Bronchial epithelial cell (primary cell): ENCODE measurements at places on chromosomes 4 and X. TPM values are rescaled to one million over a fixed set of nuclear protein-coding genes. Genes with fewer than 3 reads are reported as not detected.
A peak's percentile ranks its signal among the peaks of the same experiment; 100 is the strongest.

DNA sequence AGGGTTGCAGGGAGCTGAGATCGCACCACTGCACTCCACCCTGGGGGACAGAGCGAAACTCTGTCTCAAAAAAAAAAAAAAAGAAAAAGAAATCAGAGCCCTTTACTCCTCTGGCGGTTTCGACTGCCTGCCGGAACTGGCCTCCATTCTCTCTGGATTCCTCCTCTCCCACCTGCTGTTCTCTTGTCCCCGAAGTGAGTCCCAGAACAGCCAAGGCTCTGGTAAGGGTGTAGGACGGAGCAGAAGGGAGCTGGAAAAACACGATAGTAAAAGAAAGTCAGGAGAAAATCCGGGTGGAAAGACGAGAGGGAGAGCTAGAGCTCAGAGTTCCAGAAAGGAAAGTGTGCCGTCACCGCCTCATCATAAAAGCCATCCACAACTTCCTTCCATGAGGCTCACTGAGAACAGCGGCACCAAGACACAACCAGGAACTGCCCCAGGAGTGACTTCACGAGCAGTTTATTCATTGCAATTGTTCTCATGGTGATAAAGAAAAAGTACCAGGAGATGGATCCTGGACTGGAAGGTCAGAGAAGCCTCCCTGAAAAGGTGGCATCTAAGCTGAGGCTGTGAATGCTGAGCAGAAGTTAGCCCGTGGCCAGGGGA, 12.3 kb downstream of the TLR3 start:
- no peak for DNase-seq

LGI2 gene
- total RNA-seq, result not detected in 2 replicates

- DNase-seq, result no peak
These were observed 116.0 kb downstream of the CPEB2 start for GRCh38 chr4:15118292-15118691.

DNA sequence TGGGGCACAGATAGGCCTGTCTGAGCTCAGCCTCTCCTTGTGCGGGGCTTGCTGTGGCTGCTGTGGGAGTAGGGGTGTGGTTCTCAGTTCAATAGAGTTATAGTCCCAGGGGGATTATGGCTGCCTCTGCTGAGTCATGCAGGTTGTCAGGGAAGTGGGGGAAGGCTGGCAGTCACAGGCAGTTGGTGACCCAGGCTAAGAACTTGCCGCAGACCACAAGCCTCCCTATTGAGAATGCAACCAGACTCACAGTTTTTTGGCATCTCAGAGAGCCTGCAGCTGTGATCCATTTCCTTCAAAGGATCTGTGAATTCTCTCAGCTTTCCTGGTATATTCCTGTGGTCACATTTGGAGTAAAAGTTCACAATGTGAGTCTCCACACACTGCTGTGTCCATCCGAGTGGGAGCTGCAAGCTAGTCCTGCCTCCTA, 364.9 kb downstream of the ZNF674 start:
- DNase-seq, result peak; percentile 71

TRIM60 gene
- not detected in 2 replicates for total RNA-seq

GRCh38 chrX:78307665-78308064, 19.7 kb downstream of the CYSLTR1 start:
- DNase-seq, result peak; percentile 44

DNA sequence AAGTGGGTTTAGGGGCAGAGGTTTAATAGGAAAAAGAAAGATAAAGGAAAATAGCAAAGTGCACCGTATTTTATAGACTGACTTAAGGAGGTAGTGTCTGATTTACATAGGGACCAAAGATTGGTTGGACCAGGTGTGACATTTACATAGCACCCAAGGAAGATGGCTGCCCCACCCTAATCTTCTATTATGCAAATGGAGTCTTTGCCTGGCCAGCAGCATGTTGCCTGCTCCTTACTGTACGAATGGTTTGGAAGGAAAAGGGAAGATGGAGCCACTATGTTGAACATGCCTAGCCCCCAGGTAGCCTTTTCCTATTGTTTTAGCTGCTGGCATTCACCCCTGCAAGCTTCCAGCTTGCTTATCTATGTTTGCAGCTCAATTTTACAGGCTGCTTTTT, 146.2 kb upstream of the PDE5A start:
- no peak for DNase-seq

GRCh38 chr4:173934933-173935620, 348.4 kb downstream of the FBXO8 start:
- DNase-seq, result no peak

DNA sequence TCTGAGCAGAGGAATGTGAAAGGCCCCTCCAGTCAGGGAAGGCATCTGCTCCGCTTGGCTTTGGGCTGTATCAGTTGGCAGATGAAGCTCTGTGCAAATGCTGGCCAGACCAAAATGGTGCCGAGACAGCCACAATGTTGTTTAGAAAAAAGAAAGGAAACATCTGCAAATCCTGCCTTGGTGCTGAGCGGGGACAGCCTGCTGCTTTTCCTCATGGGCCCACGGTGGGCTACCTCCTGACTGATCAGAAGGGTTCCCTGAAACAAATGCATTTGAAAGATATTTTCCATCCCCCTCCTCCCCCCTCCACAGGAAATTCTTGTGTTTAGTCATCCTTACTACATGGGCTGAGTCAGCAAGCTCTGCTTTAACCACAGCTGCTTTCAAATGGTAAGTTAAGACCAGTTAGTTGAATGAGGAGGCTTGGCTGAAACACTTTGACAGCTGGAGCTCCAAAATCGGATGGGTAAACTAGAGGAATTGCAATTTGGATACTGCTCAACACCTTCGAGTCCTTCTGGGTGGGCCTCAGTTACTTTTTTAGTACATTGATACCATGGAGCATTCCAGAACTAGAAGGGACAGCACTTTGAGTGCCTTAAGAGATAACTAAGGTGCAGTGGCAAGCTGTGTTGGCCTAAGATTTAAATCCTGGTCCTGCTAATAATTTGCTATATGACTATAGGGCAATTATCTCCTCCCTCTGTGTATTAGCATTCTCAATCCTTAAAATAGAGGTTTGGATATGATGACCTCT, 36.0 kb downstream of the PLAC1 start:
- DNase-seq, result peak; percentile 79

DNA sequence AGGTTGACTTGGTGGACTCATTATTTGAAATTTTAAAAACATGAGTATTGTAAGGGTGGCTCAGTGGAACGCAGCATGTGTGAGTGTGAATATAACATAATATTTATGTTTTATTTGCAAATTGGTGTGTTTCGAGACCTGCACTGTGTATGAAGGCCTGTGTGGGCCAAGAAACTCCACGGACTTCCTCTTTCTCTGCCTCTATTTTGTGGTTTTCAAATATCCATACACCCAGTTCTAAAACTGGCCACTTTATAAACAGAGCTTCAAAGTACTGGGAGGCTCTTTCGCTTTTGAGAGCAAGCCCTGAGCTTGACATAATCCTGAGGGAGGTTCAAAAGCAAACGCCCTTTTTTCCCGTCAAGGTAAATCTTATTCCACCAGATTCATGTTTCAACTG, 187.7 kb downstream of the GPAT3 start:
- DNase-seq, result no peak

DNA sequence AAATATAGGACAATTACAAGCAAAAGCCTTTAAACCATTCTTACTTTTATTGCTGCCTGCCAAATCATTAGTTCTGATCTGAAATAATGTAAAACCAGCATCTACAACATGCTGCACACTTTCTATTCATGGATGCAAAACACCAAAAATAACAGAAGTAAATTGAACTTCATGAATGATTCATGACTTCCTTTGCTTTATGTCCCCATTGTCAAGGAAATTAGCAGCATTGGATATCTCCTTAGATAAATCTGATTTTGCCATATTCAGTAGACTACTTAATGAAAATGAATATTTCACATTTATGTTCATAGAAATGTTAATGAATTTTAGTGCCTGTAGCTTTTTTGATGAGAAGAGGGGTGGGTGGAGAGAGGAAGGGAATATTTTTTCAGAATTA, 132.6 kb downstream of the COMMD8 start:
- DNase-seq, result no peak

DNA sequence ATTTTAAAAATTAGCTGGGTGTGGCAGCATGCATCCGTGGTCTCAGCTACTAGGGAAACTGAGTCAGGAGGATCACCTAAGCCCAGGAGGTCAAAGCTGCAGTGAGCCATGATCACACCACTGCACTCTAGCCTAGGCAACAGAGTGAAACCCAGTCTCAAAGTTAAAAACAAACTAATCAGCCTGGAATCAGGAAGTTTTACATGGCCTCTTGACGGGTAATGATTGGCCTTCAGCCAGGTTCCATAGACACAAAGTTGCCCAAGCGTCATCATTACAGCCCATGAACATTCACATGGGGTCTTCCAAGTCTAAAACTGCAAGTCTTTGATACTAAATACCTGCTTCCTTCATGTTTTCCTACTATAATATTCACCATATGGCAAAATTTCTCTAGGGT, 10.0 kb upstream of the RGN start:
- no peak for DNase-seq

SERPINA7 gene
- not detected in 2 replicates for total RNA-seq

DNA sequence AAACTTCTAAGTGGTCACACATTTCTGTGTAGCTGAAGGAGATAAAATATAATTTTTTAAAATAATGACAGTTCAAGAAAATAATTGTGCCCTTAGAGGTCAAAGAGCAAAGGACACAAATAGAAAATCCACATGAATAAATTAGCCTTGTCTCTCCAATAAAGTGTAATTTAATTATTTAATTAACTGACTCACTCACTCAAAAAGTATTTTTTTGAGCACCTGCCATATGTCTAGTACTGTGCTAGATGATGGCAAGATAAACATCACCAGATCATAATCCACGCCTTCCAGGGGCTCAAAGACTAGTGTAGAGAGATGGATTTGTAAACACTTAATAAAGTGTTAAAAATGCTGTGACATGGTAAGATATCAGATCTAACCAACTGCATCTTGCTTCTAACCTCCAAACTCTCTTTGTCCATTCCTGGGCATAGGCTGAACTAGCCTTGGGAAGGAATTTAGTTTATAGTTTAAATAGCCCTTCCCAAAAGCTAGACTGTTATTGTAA, 112.5 kb downstream of the SCLT1 start:
- no peak for DNase-seq

DNA sequence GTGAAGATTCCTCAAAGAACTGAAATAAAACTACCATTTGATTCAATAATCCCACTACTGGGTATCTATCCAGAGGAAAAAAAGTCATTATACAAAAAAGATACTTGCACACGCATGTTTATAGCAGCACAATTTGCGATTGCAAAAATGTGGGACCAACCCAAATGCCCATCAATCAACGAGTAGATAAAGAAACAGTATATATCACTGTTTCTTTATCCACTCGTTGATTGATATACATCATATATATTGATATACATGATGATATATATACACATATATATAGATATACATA, 13.6 kb upstream of the AFP start:
- DNase-seq, result no peak

FBXO8 gene
- 31.9 and 32.1 TPM in 2 replicates for total RNA-seq

AKAP14 gene
- total RNA-seq, result not detected in 2 replicates

CXCL5 gene
- 0.51 and 0.53 TPM in 2 replicates for total RNA-seq

TLR10 gene
- not detected in 2 replicates for total RNA-seq

- no peak for DNase-seq
These were observed 225.6 kb upstream of the FAM241A start for GRCh38 chr4:111919639-111920038.

DNA sequence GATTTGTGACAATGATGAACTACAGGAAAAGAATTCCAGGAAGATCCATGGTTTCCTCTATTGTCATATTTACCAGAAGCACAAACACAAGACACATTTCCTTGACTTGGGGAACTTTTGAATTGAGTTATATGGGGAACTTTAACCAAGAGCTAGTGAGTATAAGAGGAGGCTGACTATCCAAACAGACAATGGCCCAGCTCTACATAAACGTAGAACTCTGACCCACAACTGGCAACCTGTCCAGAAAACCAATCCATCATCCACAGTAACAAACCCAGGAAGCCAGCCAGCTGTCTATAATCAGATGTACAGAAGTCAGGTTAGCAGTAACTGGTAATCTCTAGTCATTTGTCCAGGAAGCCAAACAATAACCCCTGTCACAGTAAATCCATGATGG, 167.0 kb upstream of the CPEB2 start:
- no peak for DNase-seq

- peak; percentile 84 for DNase-seq
These were observed 15.0 kb upstream of the MSMO1 start for GRCh38 chr4:165312506-165312905.

ACTRT1 gene
- not detected in 2 replicates for total RNA-seq

- no peak for DNase-seq
These were observed 152.2 kb downstream of the SPATA18 start for GRCh38 chr4:52203351-52203750.

HEPH gene
- under 0.01 and 0.26 TPM in 2 replicates for total RNA-seq

GRCh38 chrX:17459008-17459611, 84.1 kb downstream of the NHS start:
- peak; percentile 71 for DNase-seq

- DNase-seq, result peak; percentile 97
These were observed 18.2 kb downstream of the MRPL1 start for GRCh38 chr4:77880784-77881183.

DNA sequence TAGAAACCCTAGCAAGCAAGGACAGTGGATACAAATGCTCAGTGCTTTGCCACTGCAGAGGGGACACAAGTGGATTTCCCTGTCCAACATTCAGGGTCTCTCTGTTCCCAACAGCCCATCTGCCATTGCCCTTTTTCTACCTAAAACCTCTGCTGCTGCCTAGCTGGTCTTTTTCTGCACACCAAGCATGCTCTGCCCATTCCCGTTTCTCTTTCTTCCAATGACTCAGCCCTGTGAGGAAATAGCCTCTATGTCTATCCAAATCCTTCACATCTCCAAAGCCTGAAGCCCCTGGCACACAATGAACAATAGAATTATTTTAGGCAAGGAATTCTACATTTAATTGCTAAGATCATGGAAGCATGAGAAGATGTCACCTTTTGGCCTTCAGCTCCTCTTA, 5.7 kb upstream of the AMELX start:
- DNase-seq, result peak; percentile 10

GRCh38 chr4:126708716-126709115, 924.0 kb upstream of the INTU start:
- DNase-seq, result peak; percentile 94

DNA sequence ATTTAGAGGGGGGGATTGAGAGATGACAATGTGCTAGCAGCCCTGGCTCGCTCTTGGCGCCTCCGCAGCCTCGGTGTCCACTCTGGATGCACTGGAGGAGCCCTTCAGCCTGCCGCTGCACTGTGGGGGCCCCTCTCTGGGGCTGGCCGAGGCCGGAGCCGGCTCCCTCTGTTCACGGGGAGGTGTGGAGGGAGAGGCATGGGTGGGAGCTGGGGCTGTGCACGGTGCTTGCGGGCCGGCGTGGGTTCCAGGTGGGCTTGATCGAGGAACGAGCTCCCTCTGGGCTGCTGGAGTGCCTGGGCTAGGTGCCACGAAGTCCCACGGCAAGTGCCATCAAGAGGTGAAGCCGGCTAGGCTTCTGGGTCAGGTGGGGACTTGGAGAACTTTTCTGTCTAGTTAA, 6.9 kb downstream of the C4orf46 start:
- no peak for DNase-seq

DNA sequence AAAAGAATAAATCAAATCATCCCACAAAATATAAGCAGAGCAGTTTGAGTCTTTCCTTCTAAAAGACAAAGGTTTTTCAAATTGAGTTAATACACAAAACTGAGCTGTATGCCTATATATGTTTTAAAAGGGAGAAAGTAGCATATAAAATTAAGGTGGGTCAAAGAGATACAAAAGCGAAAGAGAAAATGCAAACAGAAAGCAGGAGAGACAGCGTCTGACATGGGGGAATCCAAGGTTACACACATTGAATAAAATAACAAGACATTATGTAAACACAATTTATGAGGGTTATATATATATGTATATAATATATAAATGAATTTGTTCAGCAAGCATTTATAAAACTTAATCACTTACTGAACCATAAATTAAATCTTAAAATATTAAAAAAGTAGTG, 276.1 kb upstream of the LCORL start:
- DNase-seq, result no peak

POU4F2 gene
- not detected in 2 replicates for total RNA-seq

AWAT2 gene
- not detected in 2 replicates for total RNA-seq
